Activated naive CD4-positive, alpha-beta T cell (primary cell): ENCODE measurements at places on chromosomes 2 and 18.

DNA sequence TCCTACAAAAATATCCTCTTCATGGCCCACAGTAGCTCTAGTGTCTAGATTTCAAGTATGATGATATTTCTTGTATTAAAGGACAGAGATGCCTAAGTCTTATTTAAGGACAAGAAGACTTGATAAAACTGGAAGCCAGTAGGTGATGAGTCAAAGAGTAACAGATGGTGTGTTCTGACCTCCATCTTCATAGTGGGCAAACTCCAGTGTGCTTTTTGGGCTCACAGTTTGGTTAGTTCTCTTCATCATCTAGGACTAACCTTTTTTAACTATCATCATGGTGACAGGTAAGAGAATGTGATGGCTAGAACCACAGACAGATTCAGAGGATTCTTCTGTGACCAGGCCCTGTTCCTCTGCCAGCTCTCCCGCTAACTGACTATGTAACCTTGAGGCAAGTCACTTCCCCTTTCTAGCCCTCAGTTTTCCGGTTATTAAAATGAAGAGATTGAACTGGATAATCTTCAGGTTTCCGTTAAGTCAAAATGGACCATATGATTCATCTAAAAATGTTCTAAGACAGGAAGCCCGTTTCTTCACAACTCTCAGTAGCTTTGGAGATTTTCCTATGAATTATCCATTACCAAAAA lies 140.3 kb upstream of the RASGRP3 start:
- DNase-seq = no peak

- no peak for DNase-seq
Measured at GRCh38 chr2:227374158-227374557, 4.9 kb downstream of the TM4SF20 start.

DNA sequence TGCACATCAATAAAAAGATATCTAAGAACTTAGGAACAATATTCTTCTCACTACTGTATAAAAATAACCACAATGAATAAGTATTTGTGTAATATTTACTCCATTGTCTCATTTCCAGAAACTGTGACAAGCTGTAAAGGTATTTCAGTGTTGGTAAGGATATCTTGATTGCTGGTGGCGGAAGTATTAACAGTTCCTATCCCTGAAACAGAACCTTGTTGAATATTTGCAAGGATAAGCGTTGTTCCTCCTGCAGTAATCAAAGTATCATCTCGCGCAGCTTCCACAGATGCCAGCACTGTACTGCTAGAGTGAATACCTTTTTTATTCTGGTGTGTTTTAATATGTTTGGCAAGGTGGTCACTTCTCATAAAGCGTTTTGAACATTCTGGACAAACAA lies 55.3 kb downstream of the SP3 start:
- DNase-seq = no peak

GRCh38 chr2:160356485-160356884 lies 137.1 kb downstream of the RBMS1 start:
- DNase-seq = no peak

DNA sequence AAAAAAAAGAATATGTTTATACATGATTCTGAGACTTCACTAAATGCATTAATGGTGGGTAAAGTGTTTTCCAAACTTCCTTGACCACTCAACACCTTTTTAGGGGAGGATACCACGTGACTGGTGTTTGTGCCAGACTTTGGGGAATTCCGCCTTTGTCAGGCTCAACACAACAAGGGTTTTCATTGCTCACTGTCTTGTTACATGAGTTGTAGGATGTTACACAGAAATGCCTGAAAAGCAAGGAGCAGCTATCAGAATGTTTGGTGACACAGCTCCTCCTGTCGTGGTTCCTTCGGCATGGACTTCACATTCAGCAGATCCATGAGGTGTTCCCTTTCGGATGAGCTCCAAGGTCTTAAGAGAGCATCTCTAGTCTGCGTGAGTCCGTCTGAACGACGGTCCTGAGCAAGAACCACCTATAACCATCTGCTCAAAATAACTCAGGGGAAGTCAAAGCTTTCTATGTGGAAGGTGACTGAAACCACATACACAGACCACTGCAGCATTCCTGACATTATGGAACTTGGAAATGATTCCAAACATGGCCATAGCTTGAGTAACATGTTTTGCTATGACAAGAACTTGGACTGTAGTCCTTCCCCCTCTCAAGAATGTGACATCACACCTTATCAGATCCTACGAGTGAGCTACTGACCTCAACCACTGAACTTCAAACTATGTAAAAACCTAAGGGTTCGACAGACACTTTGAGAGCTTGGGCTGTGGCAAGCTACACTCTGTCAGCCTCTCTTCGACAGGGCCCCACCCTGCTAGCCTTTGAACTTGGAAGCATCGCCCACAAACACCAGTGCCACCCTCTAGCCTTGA lies 57.5 kb downstream of the MCFD2 start:
- DNase-seq = no peak

GRCh38 chr18:79480171-79481045 lies 84.7 kb downstream of the NFATC1 start:
- DNase-seq = no peak

- DNase-seq = no peak
Measured at GRCh38 chr2:147204102-147204501, 640.7 kb upstream of the ACVR2A start.

DNA sequence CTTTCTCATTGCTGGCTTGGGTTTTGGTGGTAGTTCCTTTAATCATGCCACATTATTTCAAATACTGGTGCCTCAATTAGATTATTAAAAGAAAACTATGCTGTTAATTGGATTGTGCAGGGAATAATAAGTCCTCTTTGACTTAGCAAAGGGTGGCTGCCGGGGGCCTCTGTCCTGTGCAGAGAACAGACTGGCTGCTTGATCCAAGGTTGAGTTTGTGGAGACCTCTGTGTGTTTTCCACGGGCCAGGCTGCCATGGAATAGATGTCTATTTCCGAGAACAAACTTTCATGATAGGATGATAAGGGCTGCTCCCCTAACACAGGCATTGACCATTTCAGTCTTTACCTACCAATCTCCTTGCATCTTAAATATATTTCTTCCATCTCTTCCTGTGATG lies 30.4 kb upstream of the OTOS start:
- no peak for DNase-seq
